Stimulated activated CD8-positive, alpha-beta memory T cell treated with anti-CD3 and anti-CD28 coated beads, Interleukin-2, amount 100 ng/mL, for 1 hour (primary cell): ENCODE measurements at places on chromosomes 1 and 21.

- no peak for DNase-seq
Measured at GRCh38 chr1:65207317-65207716, 59.3 kb downstream of the AK4 start.

DNA sequence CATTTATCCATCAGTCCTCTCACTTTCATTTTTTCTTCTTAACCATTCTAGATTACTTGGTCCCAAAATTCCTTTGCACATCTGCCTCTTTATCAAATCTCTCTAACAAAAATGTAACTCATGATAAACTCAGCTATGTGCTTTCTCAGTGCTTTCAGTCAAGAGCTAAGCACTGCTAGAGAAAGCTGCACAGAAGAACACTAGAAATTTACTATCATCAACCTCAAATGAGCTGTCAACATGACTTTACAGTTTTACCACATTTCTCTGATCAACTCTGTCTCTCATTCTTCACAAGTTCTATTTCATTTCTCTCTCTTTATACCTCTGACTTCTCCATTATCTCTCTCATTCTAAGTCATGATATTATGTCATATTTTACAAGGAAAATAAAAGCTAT lies 54.2 kb upstream of the PRKACB start:
- no peak for DNase-seq

- DNase-seq: no peak
Measured at GRCh38 chr21:31660259-31660565, 719 bp downstream of the SOD1 start.

DNA sequence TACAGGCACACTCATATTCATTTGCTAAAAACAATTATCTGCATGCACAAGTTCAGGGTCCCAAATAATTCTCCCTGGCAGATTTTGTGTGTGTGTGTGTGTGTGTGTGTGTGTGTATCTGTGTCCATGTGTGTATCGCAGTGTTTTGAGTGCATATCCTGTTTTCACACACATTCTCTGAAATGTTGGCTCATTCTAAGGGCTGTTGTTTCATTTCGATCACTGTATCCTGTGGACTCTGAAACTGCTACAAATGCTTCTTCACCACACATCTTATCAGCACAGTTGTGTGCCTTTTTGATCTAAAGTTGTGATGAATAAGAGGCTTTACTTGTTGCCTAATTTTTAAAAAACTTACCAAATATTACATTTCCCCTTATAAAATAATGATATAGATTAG lies 34.6 kb downstream of the NR5A2 start:
- no peak for DNase-seq

DNA sequence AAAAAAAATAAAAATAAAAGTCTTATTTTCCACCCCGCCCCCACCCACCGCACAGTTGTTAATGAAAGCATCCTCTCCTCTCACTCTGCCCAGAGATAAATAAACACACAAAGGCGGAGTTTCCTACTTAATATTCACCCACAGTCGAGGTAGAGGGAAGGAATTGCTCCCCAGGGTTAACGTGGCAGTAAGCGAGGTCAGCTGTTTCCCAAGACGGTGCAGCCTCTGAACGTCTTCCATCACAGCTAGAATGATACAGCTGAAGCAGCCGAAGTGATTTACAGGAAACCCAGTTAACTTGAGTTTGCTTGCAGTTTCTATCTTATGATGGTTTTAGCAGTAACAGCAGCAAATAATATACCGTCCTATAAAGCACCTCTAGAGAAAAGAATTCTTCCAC lies 283.9 kb downstream of the PBX1 start:
- no peak for DNase-seq

- no peak for DNase-seq
Measured at GRCh38 chr1:186494832-186495271, 33.9 kb upstream of the PDC start.

- DNase-seq: no peak
Measured at GRCh38 chr1:223153177-223154119, 10.4 kb upstream of the TLR5 start.
